ENCODE measurements at places on chromosomes 1 and 21.
A peak's percentile ranks its signal among the peaks of the same experiment; 100 is the strongest.

- peak; percentile 35 for DNase-seq
Measured at GRCh38 chr1:92485381-92486250, 1.1 kb downstream of the GFI1 start.

DNA sequence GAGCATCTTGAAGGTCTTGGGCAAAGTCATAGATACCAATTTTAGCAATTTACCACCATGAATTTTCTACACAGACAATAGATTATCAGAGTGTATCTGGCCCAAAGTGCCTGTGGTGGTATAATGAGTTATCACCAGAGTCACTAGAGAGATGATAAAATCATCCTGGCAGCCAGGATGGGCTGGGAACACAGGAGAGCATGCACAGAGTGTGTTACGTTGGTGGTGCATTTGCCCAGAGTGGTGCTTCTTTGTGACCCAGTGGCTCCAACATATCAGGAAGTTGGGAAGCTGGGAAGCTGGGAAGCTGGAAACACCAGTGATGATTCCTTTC, 236.7 kb upstream of the PROX1 start:
- DNase-seq = no peak

DNA sequence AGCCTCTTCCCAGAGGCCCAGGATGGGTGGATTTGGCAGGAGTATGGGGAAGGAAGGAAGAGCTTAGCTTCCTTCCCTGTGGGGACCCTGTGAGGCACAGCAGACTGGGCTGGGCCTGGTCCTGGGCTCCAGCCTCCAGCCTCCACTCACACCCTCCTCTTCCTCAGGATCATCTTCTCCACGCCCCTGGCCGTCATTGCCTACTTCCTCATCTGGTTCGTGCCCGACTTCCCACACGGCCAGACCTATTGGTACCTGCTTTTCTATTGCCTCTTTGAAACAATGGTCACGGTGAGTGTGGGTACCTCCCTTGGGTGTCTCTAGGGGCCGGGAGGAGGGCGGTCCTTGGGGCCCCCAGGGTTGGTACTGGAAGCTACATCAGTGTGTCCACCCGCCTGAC, 10.1 kb downstream of the MFSD2A start:
- no peak for DNase-seq

- DNase-seq = no peak
Measured at GRCh38 chr1:107804134-107804533, 160.8 kb downstream of the VAV3 start.

- no peak for DNase-seq
Measured at GRCh38 chr1:227886993-227887696, 60.6 kb downstream of the WNT9A start.

DNA sequence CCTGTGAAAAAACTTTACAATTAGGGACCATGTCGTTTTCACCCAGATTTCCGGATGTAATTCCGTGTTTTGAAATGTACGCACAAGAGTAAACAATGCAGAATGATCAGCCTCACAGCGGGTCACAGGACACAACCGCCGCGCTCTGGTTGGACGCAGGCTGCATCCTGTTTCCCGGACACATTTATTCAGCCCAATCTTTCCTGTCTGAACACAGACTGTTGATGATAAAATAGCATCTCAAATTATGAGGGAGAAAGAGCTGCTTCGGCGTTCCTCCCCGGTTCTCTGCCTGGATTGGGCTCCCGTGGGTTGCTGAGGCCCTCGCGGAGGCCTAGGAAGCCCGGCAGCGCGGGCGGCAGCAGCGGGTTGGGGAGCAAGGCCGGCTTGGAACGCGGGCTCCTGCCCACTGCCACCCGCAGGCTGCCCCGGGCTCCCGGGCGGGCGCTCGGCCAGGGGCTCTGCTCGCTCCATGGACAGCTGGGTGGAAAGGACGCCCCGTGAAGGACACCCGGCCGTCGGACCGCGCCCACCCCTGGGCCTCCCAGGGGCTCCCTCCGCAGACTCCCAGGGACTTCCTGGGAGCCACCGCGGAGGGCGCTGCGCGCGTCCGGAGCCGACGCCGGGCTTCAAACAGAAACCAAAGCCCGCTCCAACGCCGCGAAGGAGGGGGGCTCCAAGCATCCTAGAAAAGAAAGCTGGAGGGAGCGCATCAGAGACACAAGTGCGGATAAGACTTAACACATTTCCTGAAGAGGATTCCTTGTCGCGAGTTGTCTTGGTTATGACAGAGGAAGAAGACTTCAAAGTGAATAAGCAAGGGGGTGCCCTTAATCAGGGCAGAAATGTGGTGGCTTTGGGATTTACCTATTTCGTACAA, 122.3 kb downstream of the ESRRG start:
- peak; percentile 62 for DNase-seq

- DNase-seq = no peak
Measured at GRCh38 chr1:24104854-24105253, 7.1 kb downstream of the MYOM3 start.

GRCh38 chr1:230403442-230403841, 22.7 kb downstream of the PGBD5 start:
- DNase-seq = no peak

DNA sequence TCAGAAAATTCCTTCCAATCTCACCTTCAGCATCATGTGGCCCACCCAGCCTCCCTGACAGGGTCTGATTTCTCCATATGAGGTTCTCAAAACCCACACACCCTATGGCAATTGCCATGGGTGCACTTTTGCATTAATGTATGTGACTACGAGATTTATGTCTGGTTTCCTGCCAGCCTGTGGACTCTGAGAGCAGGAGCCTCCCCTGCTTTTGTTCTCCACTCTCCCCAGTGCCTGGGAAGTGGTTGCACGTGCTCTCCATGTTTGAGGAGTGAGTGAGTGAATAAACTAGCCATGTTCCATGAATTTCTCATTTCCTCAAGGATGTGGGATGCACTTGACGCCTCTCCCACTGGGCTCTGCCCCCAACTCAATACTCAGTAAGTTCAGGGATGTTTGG, 91.2 kb downstream of the ACTL8 start:
- DNase-seq = no peak

GRCh38 chr1:7248549-7249199, 463.4 kb downstream of the CAMTA1 start:
- no peak for DNase-seq

GRCh38 chr1:52756020-52756419, 29.8 kb downstream of the ZYG11B start:
- DNase-seq = no peak

DNA sequence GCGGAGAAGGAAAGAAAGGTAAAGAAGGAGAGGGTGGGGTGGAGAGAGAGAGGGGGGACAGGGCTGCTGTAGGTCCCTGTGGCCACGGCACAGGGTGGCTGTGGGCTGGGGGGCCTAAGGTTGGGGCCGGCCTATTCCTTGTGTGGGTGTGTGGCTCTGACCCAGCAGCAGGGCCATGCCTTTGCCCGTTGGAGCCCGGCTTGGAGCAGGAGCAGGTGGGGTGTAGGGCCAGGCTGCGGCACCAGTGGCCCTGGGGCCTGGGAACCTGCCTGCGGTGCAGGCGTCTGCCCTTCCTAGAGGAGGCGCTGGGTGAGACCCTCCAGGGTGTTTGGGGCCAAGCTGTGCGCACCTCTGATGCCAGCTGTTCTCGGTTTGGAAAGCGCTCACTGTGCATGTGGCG, 19.7 kb upstream of the SUMO3 start:
- no peak for DNase-seq

DNA sequence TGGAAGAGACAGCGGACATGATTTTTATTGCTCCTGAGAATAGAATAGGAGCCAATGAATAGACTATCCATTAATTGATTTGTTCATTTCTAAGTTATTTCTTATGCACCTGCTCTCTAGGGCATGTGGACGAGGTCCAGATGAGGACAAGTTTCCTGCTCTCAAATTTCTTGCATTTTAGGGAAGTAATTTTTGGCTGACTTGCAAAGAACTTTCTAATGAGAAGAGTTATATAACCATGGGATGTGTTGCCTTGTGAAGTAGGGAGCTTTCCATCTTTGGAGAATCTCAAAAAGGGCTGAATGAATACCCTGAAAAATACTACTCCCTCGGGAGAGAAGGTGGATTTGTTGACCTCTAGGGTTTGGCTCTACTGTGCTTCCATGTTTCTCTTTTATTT, 243.0 kb downstream of the KIF26B start:
- DNase-seq = no peak

DNA sequence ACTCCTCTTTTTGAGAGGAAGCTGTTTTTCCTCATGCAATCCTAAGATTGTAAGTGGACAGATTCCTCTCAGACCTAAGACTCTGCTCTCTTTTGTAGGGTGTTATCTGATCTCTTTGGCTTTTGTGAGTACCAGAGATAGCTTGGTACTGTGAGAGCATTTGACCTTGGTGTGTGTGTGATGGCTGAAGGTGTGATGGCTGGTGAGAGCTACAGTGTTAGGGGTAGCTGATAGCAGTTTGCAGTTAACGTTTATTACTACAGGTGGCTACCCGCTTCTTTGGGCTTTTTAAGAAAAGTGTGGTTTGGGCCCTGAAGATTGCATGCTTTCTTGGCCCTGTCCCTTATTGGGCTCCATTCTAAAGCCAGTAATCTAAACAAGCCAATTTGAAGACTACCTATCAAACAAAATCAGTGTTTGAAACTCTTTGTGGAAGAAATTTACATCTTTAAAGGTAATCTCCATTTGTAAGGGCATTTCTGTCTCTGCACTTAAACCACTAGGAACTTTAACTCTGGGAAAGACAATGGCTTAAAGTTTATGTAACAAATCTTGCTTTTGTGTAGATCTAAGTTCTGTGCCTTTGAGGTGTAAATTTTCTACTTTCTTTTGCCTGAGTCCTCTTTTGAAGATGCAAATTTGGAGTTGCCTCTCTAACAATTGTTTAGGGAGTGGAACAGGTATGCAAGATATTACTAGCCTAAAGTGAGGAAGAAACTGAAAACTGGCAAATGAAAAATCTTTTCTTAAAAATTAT, 85.3 kb upstream of the SERBP1 start:
- DNase-seq = no peak

DNA sequence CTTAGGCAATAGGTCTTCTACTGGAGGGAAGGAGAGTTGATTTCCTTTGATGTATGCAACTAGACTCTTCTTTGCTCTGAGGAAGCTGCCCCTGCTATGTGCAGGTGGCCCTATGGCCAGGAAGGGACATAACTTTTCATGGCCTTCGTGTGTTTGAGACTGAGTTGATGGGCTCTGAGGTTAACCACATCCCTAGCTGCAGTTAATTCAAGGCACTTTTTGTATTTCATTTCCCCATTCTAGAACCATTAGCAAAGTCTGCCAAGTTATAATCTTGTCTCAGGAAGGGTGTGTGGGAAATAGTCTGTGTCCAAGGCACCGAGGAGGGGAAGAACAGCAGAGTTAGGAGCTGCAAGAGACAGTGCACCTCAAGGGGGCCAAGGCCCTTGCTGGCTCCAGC, 2.5 kb downstream of the FCRL4 start:
- DNase-seq = no peak

GRCh38 chr1:25556791-25557476, 13.5 kb downstream of the LDLRAP1 start:
- peak; percentile 61 for DNase-seq

DNA sequence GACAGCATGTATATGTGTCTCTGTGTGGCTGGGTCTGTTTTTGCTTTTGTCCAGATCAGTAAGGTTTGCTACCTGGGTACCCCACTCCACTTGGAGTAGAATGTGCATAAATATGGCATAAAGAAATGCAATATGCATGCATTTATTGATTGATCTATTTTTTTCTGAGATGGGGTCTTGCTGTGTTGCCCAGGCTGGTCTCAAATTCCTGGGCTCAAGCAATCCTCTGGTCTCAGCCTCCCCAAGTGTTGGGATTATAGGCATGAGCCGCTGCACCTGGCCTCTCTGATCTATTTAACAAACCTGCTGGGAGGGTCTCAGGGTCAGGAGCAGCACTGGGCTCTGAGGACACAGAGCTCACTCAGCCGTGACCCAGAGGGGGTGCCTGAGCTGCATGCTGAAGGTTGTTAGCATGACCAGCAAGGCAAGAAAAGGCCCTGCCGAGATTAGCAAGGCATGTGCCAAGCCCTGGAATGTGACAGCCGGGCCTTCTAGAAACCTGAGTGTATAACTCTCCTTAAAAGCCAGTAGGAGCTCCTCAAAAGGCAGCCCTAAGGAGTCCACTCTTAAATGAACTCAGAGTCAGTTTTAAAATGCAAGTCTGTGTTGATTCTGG, 22.5 kb downstream of the PCSK9 start:
- no peak for DNase-seq

DNA sequence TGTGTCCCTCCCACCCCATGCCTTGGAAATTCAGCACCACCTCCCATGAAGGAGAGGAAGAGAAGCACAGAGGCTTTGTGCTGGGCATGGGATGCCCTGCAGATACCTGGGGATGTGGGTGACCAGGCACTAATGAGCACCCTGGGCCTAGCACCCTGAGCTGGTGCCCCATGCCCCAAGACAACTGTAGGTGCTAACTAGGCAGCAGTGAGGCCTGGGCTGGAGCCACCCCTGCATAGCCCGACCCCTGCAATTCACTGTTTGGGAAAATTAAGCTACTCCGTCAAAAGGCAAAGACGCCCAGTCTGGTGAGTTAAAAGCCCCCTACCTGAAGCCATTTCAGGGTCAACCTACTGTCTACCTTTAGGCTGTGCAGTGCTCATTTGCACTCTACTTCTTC, 5.4 kb downstream of the KCNA2 start:
- DNase-seq = no peak

All from suppressor macrophage treated with lipopolysaccharide for 4 hours (primary cell).